Nucleus accumbens (tissue), 56 donors: ENCODE measurements at places on chromosomes 4 and X.

- DNase-seq = no peak
Measured at GRCh38 chr4:174873931-174874330, 44.2 kb upstream of the ADAM29 start.

- no peak for DNase-seq
Measured at GRCh38 chrX:69262036-69262936, 97.0 kb upstream of the PJA1 start.

- DNase-seq = no peak
Measured at GRCh38 chr4:40577588-40578253, 51.9 kb downstream of the RBM47 start.

- DNase-seq = no peak
Measured at GRCh38 chr4:154564311-154564710, 1.5 kb downstream of the FGB start.

DNA sequence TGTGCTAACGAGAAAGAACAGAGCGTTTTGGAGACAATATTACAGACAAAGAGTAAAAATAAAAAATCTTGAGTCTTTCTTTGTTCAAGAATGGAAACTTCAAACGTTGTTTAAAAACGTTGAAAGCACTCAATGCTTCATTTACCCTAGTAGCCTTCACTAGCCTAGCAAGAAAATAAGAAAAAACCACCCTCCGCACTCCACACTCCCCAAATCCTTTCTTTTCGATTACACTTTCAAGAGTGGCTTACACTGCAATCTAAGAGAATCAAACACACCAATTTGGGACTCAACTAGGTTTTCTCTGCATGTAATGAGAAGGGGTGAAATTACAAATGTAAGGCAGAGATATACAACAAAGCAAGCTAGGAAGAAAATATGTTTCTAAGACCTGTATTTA, 4.7 kb downstream of the TMSB4X start:
- DNase-seq = no peak

GRCh38 chr4:85430697-85431096, 44.3 kb upstream of the ARHGAP24 start:
- no peak for DNase-seq
